ENCODE measurements at places on chromosomes 11 and 22.

DNA sequence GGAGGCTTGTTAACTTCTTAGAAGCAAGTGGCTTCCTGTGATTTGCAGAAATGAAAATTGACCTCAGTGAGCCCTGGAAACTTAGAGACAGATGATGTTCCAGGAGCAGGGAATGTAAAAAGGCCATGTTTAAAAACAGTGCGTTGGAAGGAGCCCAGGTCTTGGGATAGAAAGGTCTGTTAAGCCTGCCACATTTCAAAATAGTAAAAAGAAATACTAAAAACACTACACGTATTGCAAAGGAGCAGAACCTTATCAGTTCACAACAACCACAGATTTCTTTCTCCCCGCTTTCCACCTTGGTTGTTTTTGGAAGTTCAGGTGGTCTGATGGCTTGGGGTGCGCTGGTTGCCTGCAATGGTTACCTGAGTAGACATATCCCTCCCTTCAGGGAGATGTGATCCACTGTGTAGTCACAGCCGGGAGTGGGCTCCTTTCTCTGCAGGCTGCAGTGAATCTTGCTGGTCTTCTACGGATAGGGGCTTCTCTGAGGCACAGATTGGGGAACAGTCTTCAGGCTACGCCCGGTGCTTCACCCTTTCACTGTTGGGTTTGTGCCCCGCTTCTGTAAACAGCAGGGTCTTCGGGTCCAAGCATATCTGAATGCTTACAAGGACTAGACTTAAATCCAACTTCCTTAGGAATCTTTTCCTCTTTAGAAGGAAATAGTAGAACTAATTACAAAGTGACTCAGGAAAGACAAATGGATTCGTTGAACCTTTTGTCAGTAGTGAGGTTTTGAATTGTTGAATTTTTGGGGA lies 1.9 kb downstream of the TEAD1 start:
- DNase-seq = peak; percentile 37

DNA sequence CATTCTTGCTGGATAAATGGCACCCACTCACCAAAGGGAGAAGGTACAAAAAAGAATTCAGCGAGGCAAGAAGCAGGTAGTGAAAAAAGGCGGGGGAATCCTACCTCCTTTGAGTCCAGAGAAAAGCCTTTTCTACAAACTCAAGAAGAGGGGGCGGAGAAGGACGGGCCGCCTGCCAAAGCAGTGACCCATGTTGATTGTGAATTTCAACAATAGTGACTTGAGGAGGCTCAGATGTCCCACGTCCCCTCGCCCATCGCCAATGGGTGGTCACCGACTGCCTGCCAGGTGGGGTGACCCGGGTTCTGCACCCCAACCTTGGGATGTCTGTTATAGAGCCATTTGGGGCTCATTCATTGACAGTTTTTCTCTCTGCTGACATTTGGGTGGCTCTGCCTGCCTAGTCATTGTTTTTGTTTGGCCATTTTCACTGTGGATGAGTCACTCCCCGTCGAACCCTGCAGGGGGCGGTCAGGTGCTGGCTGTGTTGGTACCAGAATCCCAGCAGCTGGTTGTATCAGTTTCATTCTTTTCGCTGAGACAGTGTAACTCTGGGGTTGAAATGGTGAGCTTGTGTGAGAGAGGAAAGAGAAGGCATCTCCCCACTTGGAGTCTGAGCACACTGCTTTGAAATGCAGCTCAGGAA lies 163.4 kb upstream of the NCAM1 start:
- no peak for DNase-seq

DNA sequence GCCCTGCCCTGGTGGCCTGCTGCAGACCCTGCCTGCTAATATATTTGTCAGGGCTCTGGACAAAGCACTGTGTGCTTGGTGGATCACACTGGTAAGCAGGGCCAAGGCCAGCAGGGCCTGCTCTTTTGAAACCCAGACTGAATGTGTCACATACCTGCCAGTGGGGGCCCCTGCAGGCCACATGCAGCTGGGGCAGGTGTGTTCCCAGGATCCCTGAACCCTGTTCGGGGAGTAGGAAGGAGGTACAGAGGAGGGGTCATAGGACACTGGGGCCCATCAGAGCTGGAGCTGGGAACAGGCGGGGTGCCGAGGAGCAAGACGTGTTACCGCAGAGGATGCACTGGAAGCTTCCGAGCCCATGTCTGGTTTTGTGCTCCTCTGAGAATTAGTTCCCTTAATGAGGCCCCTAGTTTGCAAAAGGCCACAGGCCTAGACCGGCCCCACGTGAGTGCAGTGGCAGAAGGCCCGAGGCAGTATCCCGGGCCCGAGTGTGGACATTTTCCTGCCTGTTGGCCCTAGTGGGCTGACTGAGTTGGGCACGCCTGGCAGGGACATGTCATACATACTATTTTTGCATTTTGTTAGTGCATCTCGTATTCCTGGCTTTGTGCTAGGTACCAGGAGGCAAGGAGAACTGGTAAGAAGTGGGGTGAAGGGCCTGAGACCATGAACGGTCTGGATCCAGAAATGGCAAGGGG lies 11.2 kb upstream of the ACR start:
- DNase-seq = no peak

DNA sequence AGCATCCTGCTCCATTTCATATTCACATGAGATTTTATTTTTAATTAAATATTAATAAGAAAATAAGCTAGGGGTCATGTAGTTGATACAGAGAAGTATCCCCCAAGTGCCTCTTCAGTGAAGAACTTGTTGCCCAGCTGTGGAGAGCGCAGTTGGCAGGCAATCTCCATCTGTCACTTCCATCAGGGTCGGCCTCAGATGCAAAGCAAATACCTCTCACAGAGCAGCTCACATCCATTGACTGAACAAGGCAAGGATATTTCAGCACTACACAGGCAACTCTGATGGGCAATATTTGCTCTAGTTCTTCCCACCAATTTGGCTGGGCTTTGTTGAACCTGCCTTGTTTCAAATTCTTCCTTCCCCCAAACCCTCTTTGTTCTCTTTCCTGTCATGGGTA lies 129.4 kb downstream of the NOX4 start:
- DNase-seq = no peak

- DNase-seq = no peak
These were observed 8.0 kb downstream of the POU2AF1 start for GRCh38 chr11:111370902-111371578.

GRCh38 chr11:116776522-116776984 lies 3.8 kb upstream of the BUD13 start:
- no peak for DNase-seq

DNA sequence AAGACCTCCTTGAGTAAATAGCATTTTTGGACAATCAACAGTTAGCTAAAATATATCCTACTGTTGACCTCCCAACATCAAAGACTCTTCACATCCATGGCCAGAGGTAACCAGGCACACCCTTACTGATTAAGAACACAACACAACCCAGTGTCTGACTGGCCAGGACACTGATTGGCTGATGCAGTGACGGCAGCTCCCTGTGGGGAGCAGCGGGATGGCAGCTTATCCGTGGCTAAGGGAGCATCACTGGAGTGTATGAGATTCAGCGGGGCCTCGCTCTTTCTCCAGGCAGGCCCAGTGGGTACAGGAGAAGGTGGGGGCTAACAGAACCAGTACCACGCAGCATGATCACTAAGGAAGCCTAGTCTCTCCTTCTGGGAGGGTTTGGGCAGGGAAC lies 10.3 kb upstream of the IL2RB start:
- DNase-seq = no peak

- no peak for DNase-seq
These were observed 3.4 kb downstream of the MMP3 start for GRCh38 chr11:102840018-102840417.

- peak; percentile 22 for DNase-seq
These were observed 73.6 kb upstream of the MYO18B start for GRCh38 chr22:25668437-25668836.

DNA sequence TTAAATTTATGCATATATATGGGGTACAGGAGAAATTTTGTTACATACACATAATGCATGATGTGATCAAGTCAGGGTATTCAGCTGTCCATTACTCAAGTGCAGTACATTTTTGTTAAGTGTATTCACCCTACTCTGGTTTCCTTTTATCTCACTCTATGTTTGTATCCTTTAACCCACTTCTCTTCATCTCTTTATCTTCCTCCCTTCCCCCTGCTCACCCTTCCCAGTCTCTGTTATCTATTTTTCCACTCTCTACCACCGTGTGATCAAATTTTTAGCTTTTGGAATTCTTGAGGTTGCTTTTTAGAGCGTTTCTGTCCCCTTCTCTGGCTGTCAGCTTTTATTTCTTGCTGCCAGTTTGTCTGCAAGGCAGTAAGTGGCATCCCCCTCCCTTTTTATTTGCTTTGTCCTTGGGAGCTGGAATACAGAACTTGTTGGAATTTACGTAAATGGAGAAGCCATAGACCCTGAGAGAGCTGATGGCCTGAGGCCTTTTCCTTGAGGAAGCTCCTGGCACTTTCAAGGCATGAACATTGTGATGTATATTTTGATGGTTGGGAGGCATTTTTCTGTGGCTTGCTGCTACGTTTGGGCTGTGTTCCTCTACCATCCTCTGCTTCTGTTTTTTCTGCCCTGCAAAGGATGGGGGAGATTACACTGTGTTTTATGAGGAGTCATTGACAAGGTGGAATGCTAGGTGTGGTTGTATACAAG lies 148.6 kb downstream of the LDLRAD3 start:
- no peak for DNase-seq

GRCh38 chr22:38946771-38947170 lies 10.6 kb upstream of the APOBEC3A start:
- no peak for DNase-seq

- peak; percentile 66 for DNase-seq
These were observed 2.7 kb downstream of the RNH1 start for GRCh38 chr11:504053-504993.

DNA sequence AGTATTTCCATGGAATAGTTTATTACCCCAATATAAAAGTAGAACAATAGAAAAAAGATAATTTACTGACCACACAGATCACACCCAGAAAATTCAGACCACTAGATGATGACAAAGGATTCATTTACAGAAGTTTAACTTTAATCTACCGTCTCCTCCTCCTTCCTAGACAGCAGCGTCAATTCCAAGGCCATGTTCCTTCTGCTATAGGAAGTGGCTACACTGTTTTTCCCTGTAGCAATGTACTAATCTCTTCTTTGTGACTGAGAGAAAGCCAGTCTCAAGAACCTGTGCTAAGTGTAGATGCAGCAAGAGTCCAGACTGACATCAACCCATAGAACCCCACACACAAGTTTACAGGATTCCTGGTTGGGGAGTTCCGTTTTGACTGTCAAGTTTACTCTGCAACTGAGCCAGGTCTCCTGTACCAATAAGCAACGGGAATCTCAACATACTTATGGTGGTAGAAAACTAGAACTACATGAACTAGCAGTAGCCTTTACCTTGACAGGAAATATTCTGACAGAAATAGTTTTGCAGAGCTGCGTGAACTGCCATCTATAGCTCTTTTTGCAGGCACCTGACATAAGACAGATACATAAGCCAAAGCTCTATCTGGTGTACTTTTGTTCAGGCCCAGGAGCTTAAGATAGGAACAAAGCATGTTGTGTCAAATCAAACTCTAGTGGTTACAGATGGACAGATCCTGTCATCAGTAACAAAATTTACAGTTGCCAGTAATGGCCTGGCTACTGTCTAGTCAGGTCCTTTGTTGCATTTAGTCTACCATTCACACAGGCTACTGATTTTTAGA lies 42.9 kb downstream of the MRTFA start:
- DNase-seq = no peak

All from femur (tissue), 1 donor.